GM12864 (cell line): ENCODE measurements at places on chromosomes 5 and 9.

- no peak for DNase-seq
Measured at GRCh38 chr5:178895615-178896571, at the start of gene ZFP2. Gene ZFP2, plus strand, starts transcription at chr5:178895913. Its CDS starts 35,401 bp downstream, at chr5:178931314.

DNA sequence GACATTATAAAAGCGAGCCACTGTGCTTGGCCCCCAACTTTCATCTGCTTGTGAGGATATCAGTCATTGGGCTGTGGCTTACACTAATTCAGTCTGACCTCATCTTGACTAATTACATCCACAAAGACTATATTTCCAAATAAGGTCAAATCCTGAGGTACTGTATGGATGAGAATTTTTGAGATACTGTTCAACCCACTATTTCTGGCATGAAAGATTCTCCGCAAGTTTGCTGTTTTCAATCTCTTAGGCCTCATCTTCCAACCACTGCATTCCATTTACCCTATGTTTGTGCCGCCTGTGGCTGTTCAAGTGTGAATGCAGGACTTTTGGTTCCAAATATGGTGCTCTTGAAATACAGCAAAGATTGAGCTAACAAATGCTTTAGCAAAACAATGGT lies 400.9 kb upstream of the SGCD start:
- DNase-seq: no peak

DNA sequence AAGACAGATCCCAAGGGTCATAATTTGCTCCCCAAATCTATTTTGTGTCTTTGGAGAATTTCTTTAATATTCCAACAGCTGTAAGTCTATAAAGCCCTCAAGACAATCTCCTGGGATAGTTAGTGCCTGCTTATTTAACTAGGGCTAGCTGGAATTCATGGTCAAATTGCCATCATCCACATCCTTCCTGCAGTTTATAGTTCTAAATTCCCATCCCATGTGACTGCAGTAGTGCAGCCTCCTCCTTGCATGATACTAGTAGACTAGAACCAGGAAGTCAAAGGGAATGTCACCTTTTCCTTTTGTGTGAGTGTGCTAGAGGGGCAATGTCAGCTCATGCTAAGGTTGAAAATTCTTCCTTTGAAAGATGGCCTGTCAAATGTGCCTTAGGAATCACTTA lies 214.8 kb upstream of the PIK3R1 start:
- DNase-seq: no peak

- no peak for DNase-seq
Measured at GRCh38 chr9:31783491-31783890, 601.0 kb upstream of the ACO1 start.

GRCh38 chr5:129120158-129120581 lies 25.6 kb downstream of the ISOC1 start:
- DNase-seq: no peak

- no peak for DNase-seq
Measured at GRCh38 chr5:125065741-125066140, 319.3 kb upstream of the ZNF608 start.

GRCh38 chr9:37498457-37498856 lies 12.7 kb downstream of the POLR1E start:
- no peak for DNase-seq

- DNase-seq: no peak
Measured at GRCh38 chr5:178387061-178387855, 154.7 kb upstream of the PHYKPL start.

DNA sequence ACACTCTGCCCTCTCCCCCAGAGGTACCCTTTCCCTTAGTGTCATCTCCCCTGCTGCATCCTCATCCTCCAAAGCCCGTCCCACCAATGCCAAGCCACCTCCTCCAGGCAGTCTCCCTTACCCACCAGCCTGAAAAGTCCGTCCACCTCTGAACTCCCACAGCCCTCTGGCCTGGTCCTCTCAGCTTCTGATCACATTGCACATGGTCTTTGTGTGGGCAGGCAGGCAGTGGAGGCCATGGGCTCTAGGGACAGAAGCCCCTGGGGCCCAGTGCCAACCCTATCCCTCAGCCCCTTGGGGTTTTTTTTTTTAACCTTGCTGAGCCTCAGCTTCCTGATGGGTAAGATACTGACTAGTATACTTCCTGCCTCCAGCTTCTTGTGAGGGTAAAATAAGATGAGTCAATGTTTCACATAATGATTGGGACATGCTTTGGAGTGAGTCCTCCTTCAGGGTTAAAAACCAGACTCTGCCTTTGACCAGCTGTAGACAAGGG lies 19.4 kb downstream of the CSF1R start:
- no peak for DNase-seq

GRCh38 chr5:61625681-61626621 lies 293.9 kb downstream of the ZSWIM6 start:
- DNase-seq: no peak

GRCh38 chr5:102603670-102604069 lies 104.9 kb upstream of the SLCO6A1 start:
- DNase-seq: no peak

- no peak for DNase-seq
Measured at GRCh38 chr9:126443144-126443543, 116.5 kb downstream of the MVB12B start.

- no peak for DNase-seq
Measured at GRCh38 chr9:99296291-99296951, 74.3 kb downstream of the SEC61B start.

DNA sequence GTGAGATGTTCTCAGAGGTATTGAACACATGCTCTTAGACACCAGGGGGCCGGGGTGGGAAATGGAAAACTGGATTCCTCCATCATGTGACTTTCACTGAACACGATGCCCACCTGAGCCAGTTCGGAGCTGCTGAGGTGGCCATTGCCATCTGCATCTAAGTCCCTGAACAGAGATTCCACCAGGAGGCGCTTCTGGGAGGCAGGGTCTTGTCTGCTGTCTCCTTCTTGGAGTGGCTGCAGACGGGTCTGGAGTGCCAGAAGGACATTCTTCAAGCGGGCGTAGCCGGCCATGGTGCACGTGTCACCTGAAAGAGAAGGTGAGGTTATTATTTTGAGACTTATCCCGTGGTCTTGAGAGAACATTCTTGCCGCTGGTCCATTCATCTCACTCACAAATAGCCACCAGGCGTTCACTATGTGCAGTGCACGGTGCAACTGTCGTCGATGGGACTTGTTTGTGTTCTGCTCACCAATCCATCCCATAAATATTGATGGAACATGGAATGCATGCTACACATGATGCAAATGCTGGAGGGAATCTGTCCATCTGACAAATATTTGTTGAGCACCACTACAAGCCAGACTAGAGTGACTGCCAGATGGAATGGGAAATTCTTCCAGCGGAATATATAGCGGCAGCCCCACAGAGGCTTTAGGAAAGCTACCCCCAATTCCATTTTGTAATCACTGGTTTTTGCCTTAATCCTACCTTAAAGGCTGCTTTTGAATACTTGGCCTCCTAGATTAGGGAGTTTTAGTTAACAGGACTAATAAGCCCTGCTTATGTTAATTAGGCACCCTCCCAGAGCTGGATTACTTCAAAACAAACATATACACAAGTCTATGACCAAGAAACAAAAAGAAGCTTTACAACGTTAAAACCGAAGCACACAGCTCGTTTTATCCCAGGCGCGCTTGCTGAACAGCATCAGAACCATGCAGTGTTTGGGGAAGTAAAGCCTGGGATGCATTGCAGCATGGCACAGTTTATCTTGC lies 264.8 kb downstream of the HSPA4 start:
- no peak for DNase-seq

DNA sequence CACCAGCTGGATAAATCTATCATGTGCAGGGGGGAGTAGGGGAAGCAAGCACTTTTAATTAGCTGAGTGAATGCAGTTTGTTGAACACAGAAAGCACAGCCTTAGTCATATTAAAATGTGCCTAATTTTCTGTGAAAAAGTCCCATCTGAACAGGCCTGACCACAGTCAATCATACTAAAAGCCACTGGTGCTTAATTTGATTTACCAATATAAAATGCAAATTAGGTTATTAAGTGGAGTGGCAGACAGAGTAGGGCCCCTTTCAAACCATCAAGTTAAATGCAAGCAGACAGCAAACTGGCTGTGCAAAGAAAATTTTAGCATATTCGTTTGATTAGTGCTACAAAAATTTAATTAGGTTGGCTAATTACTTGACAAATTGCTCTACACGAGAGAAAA lies 176.1 kb downstream of the ISL1 start:
- DNase-seq: no peak

GRCh38 chr9:16928179-16928945 lies 57.9 kb upstream of the BNC2 start:
- no peak for DNase-seq

DNA sequence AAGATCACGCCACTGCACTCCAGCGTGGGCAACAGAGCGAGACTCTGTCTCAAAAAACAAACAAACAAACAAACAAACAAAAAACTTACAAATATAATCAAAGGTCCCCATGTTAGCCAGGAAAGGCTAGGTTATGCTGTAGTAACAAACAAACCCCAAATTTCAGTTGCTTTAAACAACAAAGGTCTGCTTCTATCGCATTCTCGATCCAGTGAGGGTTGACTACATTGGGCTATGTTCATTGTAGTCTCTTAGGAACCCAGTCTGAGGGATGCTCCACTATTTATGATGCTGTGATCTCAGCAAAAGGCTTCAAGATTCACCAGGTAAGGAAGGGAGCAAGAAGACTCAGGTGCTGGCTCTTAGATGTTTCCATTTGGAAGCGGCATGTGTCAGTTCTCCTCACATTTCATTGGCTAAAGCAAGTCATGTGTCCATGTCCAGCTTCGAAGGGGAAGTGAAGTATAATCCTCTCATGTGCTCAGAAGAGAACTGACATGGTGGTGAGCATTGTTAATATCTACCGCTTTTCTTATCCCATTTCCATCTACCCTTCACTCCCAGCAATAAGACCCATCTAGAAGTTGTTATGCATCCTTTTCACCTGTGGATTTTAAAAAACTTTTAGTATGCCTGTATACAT lies 26.5 kb upstream of the NEK6 start:
- DNase-seq: no peak

DNA sequence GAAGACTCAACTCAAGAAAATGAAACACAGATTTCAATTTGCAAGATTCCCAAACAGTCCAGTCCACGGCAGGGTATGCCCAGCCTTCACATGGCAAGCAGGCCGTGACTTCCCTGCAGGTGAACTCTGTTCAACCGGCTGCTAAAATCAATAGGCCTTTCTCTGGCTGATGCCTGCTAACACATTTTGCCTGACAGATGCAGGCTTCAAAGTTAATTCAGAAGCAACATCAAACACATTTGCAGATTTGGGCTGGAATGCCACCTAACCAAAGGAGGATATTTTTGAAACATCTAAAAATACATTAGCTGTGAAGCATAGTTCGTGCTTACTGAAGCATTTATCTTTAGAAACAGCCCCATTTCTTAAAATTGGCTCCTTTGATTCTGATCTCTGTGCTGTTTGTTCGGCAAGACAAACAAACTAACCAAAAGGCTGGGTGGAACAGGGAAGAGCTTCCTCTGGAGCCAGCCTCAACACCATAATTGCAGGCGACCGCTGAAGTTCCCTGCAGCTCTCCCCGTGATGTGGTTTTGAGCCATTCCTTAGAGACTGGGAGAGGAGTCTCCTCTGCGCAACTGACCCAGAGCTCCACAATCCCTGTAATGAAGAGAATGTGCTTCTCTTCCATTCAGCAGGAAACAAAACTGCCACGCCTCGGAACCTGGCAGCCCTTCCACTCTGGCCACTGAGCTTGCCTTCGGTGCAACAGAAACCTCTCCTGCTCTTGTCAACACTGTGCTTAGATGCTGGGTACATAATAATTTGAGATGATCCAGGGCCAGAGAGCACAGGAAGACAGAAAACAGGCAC lies 126.5 kb downstream of the MYO10 start:
- no peak for DNase-seq

- DNase-seq: no peak
Measured at GRCh38 chr5:177433658-177434217, 7.3 kb downstream of the GRK6 start.

DNA sequence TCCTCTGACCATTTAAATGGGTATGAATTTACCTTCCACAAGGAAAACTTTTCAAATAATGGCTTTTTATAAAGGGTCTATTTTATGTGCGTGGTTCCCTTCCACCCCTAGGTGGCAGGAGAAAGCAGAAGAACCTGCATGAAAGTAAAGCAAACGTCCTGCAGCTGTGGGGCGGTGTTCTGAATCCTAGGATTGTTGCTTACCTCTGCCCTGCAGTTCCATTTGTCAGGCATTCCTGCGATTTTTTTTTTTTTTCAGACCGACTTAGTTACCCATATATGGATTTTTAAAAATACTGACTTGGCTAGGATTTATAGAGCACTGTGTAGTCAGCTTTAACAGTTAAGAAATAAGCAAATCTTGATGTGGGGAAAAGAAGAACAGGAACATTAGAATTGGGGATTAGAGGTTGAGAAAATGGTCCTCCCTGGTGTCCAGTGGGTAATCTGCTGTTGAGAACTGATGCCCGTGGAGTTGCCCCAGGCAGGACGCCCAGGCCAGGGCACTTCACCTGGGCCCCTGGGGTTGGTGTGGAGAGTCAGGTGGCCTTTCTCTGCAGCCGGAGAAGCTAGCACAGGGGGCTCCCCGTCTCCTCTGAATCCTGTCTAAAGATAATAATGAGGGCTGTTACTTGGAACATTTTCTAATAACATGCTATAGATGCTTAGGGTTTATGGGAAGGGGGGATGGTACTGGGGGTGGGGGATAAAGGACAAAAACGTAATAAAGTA lies 30.4 kb upstream of the LTC4S start:
- DNase-seq: peak; percentile 36

- no peak for DNase-seq
Measured at GRCh38 chr5:176652136-176652535, 4.9 kb downstream of the TSPAN17 start.

- no peak for DNase-seq
Measured at GRCh38 chr9:129256959-129257713, 79.1 kb upstream of the IER5L start.

DNA sequence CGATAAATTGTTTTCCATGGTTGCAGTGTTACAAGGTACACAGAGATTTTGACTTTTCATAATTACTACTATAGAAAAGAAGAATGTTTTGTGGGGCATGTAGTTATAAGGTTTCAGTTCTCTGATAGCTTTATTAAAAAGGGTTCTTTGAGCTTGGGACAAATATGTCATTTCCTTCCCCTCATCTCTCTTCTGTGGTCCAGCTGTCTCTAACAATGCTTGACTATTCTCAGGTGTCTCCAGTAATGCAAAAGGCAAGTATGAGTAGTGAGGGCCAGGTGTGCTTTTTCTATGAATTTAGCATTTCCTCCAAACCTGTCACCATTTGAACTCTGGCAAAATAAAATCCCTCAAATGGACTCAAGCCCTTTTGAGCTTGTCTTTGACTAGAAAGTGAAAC lies 84.3 kb downstream of the SLF1 start:
- DNase-seq: peak; percentile 18

DNA sequence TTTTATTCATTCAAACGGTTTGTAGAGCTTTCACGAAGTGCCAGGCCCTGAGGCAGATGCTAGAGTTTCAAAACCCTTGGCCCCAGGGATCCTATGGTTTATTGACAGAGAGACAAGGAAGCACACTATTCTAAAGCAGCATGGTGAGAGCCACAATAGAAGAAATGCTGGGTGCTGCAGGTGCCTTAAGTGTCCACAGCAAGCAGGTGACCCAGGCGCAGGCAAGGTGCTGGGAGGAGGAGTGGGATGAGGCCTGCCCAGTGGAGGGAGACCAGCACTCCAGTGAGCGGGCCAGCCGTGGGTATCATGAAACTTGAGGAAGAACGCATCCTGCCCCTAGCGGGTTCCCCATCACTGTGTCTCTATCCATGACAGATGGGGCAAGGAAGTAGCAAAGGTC lies 71.0 kb downstream of the OSMR start:
- no peak for DNase-seq

GRCh38 chr9:90867101-90867500 lies 65.5 kb downstream of the SYK start:
- no peak for DNase-seq
